Uterus (tissue), 4 donors: ENCODE measurements at places on chromosomes 13 and 19. TPM values are rescaled to one million over a fixed set of nuclear protein-coding genes. Genes with fewer than 3 reads are reported as not detected.

Gene EHD2
- total RNA-seq, result 198 TPM

DNA sequence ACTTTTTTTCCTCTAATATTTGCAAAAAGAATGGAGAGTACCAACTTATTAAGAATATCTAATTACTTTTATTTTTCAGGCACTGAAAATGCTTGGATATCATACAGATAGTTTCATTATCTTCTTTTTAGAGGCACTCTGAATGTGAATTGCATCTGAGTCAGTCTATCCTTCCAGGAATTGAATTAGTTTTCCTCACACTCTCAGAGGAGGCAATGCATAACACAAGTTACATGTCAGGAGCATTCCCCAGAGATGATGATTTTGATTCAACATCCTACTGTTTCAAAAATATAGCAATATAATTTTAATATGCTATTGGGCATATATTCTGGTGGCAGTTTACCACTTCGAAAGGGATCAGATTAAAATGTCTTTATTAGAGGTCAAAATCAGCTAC, 1315.4 kb downstream of the PCDH9 start:
- no peak for DNase-seq

DNA sequence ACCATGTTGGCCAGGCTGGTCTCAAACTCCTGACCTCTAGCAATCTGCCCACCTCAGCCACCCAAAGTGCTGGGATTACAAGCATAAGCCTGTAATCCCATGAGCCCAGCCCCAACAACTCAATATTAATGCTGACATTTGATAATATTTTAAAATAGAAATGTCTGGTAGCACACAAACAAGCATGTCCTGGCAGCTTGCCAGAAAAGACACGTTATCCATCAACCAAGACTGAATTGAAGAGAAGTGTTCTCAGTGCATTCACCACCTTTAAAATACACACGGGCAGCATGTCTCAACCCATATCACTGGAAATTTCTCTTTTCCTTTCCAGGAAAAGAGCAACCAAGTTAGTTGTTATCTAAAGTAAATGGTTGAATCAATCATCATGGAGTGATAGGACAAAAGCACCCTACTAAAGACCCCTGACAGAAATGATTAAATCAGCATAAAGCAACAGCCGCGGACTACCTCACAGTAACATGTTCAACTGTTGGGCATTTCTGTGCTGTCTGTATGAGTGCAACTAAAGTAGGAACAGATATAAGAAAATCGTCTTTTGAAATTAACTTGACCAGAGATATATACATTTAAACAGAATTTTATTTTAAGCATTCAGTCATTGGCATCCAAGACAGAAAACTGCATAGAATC, 25.0 kb downstream of the LHFPL6 start:
- no peak for DNase-seq

GRCh38 chr19:51702825-51703574, 9.9 kb downstream of the SPACA6 start:
- DNase-seq, result peak; percentile 48

DNA sequence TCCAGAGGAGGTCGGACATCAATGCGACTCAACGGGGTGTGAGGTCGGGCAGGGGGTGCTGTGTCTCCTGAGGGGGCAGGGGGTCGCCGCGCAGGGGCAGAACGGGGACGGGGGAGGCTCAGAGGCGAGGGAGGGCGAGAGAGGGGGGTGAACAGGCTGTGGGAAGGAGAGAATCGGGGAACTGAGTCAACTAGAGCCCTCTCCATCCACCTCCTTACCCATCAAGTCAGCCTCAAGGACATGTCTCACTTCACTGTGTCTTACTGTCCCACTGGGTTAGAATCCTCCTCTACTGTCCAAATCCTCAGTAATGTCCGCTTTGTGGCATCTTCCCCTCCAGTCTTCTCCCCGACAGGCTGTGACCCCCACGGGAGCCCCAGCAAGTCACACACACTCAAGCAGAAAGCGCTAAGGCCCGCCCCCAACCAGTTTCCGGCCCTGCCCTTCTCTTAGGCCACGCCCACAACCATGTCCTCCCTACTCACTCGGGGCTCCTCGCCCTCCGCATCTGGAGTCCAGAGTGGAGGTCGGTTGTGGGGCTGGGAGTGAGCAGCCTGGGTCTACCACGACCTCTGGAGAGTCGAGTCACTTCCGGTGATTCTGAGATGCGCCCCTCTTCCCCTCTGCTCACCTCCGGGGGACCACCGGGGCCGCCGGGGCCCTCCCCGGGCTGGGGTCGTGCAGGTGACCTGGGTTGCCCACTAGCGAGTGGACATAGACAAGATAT, 9.3 kb downstream of the PLEKHA4 start:
- no peak for DNase-seq

DNA sequence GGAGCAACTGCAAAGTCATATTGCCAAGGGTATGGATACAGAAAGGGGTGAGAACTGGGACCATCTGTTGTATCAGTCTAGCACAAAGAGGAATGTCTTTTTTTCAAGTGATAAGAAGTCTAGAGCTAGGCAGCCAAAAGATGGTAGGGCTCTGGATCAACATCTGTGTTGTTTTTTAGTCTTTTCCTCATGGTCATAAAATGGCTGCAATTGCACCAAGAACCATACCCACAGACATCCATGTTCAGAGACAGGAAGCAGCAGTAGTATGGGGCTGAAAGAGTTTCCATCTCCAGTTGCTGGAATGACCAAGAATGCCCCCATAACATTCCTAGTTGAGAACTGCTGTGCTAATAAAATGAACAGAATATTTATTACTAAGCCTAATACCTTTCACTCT, 25.6 kb downstream of the KCNC3 start:
- no peak for DNase-seq

DNA sequence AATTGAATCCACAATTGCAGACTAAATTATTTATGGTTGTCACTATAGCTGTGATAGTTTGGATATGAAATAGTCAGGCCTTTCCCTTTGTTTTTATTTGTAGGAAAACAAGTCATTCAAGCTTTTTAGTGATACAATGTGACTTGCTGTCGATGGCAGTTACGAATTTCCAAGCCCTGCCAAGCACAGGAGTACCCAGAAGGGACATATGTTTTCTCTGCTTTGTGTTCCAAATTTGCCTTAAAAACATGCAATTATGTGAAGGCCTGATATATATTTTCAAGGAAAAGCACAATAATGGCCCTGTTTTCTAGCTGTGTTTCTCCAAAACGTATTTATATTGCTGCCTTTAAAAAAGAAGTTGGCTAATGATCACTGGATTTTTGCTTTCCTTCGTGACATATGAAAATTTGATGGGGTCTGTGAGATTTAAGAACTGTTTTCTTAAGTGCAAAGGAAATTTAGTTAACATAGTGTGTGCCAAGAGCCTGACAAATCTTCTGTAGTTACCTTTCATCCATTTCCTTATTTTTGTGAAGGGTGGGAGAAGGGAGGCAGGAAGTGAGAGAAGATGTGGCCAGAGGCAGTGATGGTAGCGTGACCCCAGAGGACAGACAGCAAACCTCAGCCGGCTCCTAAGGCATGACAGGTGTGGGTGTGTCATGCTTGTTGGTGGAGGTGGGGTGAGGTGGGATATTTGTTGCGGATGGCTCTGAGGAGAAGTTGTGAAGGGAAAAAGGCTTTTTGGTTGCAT, 79.6 kb downstream of the TEX26 start:
- DNase-seq, result no peak

- DNase-seq, result no peak
These were observed 13.8 kb downstream of the TIMM13 start for GRCh38 chr19:2413629-2414028.
